ENCODE measurements at places on chromosomes 1 and 21.

DNA sequence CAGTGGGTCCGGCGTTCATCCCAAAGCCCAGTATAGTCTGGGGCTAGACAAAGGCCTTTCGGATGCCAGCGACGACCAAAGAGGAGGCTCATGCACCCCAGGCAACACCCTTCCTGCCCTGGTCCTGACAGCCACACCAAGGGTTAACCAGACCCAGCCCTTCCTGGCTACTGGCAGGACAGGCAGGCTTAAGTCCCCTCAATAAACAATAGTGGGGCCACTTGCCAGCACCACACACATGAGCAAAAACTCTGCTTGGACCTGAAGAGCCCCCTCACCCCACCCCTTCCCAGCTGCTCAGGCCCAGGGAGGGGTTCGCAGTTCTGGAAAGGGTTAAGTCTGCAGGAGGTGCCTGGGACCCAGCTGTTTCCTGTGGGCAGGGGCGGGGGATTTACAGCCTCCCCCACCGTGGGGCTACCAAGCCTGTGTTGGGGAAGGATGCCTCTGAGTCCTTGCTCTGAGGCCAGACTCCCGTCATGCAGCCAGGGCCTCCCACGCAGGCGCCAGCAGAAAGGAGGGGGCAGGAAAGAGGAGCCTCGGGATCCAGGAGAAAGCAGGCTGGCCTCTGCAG, 18.2 kb downstream of the PHLDA3 start:
- DNase-seq: no peak

- DNase-seq: no peak
Observed at GRCh38 chr1:20328201-20328600, 37.5 kb downstream of the VWA5B1 start.

- no peak for DNase-seq
Observed at GRCh38 chr1:59123081-59123681, 173.7 kb upstream of the FGGY start.

DNA sequence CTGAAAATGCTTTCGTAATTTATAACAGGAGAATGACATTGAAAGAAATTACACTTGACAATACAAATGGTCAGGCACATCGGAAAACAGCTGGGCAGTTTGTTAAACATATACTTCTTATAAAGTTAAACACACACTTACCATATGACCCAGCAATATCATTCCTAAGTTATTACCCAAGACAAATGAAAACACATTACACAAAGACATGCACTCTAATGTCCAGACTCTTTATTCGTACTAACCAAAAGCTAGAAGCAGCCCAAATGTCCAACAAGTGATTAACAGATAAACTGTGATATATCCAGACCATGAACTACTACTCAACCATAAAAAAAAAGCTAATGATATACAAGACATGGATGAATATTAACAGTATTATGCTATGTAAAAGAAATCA, 8.5 kb downstream of the AKT3 start:
- DNase-seq: no peak

GRCh38 chr1:61358770-61359455, 276.6 kb downstream of the NFIA start:
- no peak for DNase-seq

Measured in NCI-H1092 treated with DMSO at 0.1 percent for 48 hours (cell line).